Left kidney (tissue), 8 donors: ENCODE measurements at places on chromosomes 5 and 9.
A peak's percentile ranks its signal among the peaks of the same experiment; 100 is the strongest.

DNA sequence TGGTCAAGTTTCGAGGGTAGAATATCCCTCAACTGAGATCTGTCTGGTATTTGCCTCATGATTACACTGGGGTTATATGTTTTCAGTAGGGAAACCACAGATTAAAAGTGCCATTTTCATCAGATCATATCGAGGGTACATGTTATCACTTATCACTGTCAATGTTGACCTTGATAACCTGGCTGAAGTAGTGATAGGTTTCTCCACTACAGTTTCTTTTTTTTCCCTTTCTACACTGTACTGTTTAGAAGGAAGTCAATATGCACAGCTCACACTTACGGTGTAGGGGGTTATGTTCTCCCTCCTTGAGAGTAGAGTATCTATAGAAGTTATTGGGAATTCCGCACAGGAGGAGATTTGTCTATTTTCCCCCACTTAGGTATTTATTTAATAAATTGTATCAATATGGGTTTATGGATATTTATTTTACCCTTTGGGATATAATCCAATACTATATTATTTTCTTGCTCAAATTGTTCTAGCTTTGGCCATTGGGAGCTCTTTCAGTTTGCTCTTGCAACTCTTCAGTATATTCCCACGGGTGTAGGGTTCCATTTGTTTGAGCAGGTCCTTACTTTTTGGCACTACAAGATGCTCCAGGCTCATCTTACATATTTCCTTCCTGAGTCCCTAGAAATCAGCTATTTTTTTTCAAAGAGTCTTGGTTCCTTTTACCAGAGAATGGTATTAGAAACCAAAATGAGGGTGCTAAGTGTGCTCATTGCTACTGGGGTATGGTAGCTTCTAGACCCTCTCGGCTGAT lies 444.5 kb downstream of the RAB3C start:
- no peak for DNase-seq

GRCh38 chr9:85667374-85667773 lies 74.4 kb downstream of the AGTPBP1 start:
- no peak for DNase-seq

GRCh38 chr5:147464211-147464610 lies 45.7 kb downstream of the DPYSL3 start:
- no peak for DNase-seq

GRCh38 chr5:80408484-80409366 lies 861 bp downstream of the ZFYVE16 start:
- DNase-seq: peak; percentile 65

- DNase-seq: no peak
Observed at GRCh38 chr9:114371973-114372917, 15.5 kb downstream of the AKNA start.

DNA sequence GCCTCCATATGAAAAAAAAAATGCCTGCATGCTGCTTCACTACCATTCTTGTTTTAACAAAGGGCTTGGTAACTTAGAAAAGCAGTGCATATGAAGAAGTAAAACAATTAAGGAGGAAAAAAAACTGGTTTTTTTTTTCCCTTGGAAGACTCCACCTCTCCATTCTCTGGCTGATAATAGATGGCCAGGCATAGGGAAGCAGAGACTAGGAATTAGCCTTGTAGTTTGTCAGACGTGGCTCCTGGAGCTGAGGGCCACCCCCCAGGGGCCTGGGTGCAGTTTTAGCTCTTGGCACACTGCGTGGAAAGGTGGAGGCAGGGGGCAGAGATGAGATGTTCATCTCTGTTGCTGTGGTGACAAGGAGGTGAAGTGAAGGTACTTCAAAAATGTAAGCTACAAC lies 42.7 kb downstream of the WDR36 start:
- DNase-seq: no peak
